Hematopoietic multipotent progenitor cell (in vitro differentiated cells): ENCODE measurements at places on chromosomes 2 and 18. TPM values are rescaled to one million over a fixed set of nuclear protein-coding genes. Genes with fewer than 3 reads are reported as not detected.
A peak's percentile ranks its signal among the peaks of the same experiment; 100 is the strongest.

DNA sequence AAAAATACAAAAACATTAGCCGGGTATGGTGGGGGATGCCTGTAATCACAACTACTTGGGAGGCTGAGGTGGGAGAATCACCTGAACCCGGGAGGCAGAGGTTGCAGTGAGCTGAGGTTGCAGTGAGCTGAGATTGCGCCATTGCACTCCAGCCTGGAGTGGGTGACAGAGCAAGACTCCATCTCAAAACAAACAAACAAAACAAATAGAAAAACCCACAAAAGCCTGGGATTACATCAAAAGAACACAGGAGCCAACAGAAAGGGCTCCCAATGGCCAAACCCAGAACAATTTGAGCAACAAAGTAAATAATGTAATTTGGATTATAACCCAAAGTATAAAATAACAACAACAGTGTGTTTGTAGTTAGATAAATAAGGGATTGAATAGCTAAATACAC, 159.8 kb downstream of the UXS1 start:
- no peak for DNase-seq

DNA sequence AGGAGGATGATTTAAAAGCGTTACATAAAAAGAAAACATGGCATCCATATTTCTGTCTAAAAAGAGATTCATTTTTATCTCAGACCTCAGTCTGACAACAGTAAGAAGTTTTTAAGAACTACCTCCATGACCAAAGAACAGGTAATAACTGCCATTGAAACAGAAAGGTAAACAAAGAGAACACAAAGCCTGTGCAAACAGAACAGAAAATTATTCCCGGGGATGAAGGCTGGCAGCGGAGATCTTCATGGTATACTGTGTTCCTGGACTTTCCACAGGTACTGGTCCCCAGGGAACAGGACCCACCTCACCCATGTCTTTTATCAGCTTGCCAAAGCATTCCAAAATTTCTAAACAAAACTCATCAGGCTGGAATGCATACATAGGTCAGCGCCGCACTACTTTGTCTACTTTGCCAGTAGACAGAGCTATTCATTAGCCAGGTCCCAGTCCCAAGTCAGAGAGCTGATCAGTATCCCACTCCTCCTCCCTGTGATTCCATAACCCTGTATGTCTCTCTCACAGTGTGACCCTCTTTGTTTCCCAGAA, 277.3 kb downstream of the MBD2 start:
- DNase-seq, result no peak

DNA sequence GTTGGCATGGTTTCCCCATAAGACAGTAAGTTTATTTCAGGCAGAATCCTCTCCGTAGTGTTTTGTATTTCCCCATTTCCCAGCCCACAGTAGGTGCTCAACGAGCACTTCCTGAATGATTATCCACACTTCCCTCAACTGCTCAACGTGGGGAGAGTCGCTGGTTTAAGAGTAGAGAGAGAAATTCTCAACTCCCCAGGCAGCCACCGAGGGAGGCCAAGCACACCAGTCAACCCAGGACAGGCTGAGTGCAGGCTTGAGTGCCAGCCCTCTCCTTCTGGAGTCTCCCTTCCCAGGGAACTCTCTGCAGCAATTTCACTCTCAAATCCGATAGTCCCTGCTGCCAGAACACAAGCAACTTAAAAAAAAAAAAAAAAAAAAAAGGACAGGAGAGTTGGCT, 92.0 kb upstream of the LMAN1 start:
- no peak for DNase-seq

- DNase-seq, result no peak
Observed at GRCh38 chr2:17388798-17389197, 129.4 kb downstream of the RAD51AP2 start.

DNA sequence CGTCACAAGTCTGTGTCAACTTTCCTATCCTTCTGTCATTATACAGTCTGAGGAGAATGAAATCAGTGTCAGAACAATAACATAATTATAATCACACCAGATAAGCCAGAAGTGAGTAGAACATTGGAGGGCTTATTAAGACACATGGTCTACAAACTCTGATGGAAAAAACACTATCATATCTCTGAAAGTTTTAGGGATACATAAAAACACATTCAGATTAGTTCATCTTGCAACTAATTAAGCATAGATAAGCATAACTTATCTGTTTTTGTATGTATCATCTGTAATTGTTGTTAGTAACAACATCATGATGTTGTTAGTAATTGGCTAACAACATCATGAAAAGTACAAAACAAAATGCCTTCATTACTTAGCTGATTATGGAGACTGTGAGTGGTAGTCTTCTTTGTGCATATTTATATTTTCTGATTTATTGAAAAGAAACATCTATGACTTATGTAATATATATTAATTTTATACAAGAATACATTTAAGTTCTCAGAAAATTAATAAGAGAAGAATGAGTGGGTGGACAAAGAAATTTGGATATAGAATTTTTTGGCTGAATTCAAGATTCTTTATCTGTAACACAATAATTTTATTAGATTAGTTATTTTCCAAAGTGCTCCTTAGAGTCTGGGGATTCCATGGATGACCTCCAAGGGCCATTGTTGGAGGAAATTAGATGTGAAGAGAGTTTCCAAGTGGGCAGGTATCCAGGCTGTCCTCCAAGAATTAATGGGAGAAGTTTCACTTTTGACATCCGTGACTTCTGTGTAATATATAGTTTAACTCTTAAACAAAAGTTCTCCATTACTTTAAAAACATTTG, 16.9 kb upstream of the CCDC102B start:
- no peak for DNase-seq

- no peak for DNase-seq
Observed at GRCh38 chr2:33316328-33316727, 160.1 kb upstream of the RASGRP3 start.

- no peak for DNase-seq
Observed at GRCh38 chr2:34069604-34070003, 470.5 kb upstream of the FAM98A start.

GRCh38 chr2:104969564-104969963, 68.3 kb upstream of the MRPS9 start:
- peak; percentile 70 for DNase-seq

GRCh38 chr18:58417752-58418151, 211.1 kb downstream of the ALPK2 start:
- DNase-seq, result no peak

GRCh38 chr2:129656081-129656598, 323.3 kb upstream of the RAB6C start:
- DNase-seq, result no peak

DNA sequence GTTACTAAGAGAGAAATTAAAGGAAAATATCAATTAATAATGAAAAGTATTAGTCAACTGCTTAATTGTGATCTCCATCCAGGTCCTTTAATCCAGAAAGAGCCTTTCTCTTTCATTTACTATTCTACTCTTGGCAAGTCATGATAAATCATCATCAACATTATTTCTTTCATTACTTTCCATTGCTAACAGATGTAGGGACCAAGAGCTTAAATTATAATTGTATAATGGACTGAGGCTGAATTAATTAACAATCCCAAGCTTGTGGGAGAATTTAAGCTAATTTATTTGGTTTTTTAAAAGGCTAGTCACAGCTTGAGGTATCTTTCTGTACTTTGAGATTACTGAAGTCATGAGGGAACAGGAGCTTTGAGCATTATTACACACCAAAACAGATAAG, 223.9 kb downstream of the ERBB4 start:
- DNase-seq, result no peak

GRCh38 chr2:105576440-105577241, 168.1 kb upstream of the NCK2 start:
- peak; percentile 9 for DNase-seq

DNA sequence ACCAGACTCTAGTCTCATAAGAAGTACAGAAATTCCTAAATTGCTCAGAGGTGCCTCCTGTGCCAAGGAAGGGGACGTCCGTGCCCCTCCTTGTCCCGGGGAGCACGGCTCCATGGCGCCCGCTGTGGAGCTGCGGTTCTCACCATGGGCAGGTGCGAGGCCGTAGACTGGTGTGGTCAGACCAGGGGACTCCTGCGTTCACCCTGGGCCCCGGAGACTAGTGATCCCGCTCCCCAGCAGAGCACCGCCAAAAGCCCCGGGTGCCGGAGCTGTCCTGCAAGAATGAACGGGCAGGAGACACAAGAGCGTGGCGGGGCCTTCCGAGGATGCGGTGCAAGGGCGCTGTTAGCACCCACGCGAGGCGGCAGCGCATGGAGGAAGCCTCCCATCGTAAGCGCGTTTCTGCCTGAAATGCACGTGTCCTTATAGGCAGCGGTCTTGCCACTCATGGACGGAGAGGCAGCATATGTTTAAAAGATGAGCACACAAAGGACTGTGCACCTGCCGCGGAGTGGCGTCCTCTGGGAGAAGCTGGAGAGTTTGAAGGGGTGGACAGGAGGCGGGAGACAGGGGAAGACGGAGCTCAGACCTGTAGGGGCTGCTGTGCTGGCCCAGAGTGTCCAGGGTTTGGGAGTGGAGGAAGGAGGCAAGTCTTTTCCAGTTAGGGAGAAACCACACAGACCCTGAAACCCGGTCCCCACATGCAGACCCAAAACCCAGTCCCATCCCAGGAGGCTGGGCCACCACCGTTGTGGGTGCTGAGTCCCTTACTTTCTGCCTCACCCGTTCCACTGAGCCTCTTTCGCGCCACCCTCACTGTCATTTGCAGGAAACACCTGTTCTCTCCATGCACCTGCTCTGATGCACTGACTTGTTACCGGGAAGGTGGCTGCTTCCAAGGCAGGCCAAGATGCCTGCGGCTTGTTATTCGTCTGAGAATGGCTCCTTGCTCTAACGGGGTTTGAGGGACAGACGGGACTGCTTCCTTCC, 7.5 kb upstream of the KCNG2 start:
- no peak for DNase-seq

DNA sequence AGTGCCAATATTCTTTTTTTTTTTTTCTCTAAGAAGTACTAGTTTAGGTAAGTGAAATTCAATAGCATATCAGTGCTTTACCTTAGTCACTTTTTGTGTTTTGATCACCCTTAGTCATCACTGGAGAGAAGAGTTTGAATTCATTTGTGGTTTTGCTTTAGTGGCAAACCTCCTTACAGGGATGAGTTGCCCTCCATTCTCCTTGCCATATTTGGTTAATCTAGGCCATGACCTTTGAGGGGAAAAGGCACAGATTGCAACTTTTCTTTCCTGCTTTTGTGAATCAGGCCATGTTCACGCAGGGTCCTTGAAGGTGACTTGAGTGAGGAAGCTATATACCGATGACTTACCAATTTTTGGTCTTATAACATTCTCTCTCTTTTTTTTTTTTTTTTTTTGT, 34.4 kb downstream of the PLEKHA3 start:
- no peak for DNase-seq

DNA sequence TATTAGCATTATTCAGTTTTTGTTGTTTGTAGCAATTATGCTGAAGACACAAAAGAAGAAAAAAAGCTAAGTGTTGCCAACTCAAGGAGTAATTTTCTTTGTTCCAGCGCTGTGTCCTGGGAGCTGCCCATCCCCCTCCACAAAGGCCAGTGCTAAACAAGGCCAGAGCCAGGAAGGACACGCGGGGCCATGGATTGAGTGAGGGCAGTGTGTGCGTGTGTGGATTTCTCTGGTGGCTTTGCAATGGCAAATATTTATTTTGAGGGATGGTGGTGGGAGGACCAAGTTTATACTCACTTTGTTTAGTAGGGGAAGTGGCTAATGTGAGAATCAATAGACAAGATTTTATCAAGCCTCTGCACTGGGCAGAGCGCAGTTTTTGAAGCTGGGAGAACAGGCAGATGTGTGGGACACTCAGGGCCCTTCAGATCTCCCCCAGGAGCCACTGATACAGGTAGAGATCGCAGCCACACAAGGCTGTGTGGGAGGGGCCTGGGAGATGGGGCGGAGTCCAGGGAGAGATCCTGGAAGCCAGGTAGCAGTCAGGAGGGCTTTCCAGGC, 11.4 kb downstream of the AGAP1 start:
- DNase-seq, result no peak

Gene RRM2
- total RNA-seq, result 7.0 TPM

Gene ANXA4
- 26.1 TPM for total RNA-seq

Gene SLC8A1
- 1.6 TPM for total RNA-seq

Gene NMUR1
- total RNA-seq, result 0.54 TPM

Gene LAMA1
- under 0.01 TPM for total RNA-seq

Gene FBLN7
- total RNA-seq, result under 0.01 TPM

Gene MREG
- 6.5 TPM for total RNA-seq

Gene ASXL3
- total RNA-seq, result under 0.01 TPM

Gene ATP6V1B1
- not detected for total RNA-seq
